Left renal cortex interstitium (tissue), 4 donors: ENCODE measurements at places on chromosomes 4 and X. TPM values are rescaled to one million over a fixed set of nuclear protein-coding genes. Genes with fewer than 3 reads are reported as not detected.

NRK gene
- 15.2 TPM for polyA plus RNA-seq

DNA sequence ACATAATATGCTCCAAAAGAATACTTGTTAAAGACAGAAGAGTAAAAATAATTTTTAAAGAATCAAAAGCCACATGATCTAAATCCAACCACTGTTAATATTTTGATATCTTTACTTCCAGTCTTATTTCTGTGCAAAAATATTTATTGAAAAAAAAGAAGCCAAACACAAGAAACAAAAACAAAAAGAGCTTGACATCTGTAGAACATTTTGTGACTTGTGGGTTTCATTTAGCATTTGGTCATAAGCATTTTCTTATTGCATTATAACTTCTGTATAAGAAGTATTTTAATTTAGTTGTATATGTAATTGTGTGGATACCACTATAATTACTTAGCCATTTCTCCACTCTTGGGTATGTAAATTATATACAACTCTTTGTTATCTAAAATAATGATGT, 63.1 kb downstream of the DIPK2B start:
- DNase-seq = no peak

- no peak for DNase-seq
These were observed 260.7 kb upstream of the SFRP2 start for GRCh38 chr4:154049457-154050181.

- no peak for DNase-seq
These were observed 819.2 kb downstream of the PCDH18 start for GRCh38 chr4:136713140-136713539.

CA5B gene
- 10.1 TPM for polyA plus RNA-seq

- DNase-seq = no peak
These were observed 13.6 kb upstream of the BMP2K start for GRCh38 chr4:78762529-78762928.

DNA sequence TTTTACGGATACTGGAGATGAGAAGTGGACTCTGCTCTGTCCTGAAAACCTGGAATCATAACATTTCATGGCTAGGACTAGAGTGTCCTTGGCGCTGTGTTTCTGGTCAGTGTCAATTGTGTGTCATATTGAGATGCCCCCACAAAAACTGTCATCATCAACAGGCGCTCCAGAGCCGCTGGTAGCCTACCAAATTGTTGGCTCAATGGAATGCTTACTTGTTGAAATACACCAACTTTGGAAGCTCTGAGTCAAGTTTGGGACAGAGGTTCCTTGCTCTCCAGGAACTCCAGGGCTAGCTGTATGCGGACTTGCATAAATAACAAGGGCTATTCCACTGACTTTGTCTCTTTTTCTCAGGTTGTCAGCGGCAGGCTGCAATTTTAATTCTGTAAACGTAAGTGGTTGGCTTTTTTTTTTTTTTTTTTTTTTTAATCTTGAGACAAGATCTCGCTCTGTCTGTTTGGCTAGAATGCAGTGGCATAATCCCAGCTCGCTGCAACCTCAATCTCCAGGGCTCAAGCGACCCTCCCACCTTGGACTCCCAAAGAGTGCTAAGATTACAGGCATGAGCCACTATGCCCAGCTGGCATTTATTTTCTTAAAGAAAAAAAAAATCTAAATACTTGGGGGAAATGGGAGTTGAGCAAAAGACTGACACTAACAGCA, 871 bp upstream of the HPGD start:
- DNase-seq = no peak

DNA sequence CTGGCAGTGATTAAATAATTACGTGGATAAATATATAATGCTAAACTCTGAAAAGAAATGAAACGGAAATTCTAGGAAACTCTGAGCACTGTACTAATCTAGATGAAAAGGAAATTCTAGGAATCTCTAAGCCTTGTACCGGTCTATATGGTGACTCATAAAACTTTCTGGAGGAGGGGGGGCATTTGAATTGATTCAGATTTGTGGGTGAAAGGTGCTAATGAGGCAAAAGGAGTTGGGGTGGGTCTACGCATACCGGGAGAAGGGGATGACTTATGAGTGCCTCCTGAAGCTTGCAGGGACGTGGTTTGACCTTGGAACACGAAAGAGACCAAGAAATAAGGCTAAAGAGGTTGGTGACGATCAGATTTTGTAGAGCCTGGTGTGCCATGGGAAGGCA, 151.7 kb upstream of the CASK start:
- DNase-seq = no peak

AMER1 gene
- polyA plus RNA-seq = 9.6 TPM

CT47B1 gene
- polyA plus RNA-seq = not detected

DNA sequence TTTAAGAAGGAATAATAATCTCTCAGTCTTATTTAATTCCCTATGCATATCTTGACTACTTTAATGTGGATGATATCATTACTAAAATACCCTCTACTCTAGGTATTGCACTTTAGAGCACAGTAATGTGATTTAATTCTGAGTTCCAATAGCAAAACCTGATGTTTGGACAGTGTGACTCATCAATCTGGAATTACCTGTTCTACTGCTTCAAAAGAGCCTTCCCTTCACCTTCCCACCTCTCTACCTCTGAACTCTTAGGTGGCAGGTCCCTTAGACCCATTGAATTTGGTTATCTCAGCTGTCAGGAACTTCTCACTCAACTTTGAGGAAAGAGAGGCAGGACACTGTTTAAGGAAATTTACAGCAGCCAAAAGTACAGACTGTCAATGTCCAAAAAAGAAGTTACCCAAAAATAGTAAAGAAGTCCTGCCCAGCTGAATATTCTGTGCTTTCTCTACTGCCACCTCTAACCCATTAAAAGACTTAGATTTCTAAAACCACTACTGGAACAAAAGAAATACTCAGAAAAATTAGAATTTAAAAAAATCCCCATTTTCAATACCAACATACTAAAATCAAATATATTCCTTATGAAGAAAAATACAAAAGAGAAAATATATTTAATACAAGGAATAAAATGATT, 123.1 kb upstream of the GPM6A start:
- DNase-seq = no peak

- no peak for DNase-seq
These were observed 1.3 kb upstream of the CCNA2 start for GRCh38 chr4:121824950-121825349.

GRCh38 chr4:173211838-173212237, 43.2 kb downstream of the GALNT7 start:
- DNase-seq = no peak

GRCh38 chrX:120244735-120245498, 5.7 kb upstream of the ZBTB33 start:
- DNase-seq = no peak

- DNase-seq = no peak
These were observed 48.5 kb upstream of the ATOH1 start for GRCh38 chr4:93780080-93780479.

- no peak for DNase-seq
These were observed 21.6 kb upstream of the DUSP9 start for GRCh38 chrX:153625271-153626024.

DNA sequence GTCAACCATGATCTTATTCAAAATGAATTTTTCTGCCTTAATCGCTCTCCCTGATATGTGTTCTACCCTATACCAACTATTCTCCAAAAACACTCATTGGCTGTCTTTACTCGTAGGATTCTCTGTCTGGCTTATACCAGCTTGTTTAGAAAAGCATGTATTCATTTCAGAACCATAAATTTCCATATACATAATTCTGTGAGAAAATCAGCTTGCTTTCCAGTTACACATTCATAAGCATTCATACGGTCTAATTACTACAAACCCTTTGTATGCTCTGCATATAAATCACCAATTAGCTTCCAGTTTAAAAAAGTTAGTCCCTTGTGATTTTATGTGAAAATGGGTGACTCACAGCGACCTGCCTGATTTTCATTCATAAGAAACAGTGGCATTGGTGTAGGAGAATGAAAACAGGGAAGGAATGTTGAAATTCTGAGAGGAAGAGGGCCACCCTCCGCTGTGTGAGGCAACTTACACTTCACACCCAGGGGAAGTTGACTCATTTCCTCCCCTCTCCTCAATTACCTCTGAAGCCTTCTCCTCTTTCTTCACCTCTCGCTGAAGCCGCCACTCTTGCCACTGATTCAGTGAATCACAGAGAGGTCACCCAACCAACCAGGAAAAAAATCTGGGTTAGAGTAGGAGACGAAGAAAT, 63.3 kb downstream of the MEPE start:
- DNase-seq = no peak

GRCh38 chrX:109902665-109903064, 100.2 kb upstream of the TMEM164 start:
- no peak for DNase-seq

DNA sequence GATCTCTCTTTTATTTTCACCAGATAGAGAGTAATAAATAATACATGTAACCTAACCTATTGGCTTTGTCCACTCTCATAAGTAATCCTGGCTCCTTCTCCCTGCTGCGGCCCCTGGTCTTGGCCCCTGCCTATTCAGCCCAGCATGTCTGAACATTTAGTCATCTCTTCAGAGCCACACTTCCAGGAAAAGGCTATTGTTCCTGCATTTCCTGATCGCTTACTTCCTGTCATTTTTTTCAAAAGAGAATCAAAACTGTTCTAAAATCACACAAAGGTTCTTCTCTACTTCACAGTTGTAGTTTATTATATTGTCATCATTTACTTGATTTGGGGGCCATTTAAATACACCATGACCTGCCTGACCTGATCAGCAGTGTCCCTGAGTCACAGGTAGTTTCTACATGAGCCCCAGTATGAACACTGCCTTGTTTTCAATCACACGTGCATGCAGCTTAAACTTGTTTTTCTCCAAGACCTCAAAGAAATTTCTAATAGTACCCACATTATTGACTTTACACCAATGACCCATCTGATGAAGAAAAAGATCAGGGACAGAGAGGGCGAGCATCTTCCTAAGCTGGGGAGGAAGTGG, 47.4 kb upstream of the KDR start:
- DNase-seq = no peak

DNA sequence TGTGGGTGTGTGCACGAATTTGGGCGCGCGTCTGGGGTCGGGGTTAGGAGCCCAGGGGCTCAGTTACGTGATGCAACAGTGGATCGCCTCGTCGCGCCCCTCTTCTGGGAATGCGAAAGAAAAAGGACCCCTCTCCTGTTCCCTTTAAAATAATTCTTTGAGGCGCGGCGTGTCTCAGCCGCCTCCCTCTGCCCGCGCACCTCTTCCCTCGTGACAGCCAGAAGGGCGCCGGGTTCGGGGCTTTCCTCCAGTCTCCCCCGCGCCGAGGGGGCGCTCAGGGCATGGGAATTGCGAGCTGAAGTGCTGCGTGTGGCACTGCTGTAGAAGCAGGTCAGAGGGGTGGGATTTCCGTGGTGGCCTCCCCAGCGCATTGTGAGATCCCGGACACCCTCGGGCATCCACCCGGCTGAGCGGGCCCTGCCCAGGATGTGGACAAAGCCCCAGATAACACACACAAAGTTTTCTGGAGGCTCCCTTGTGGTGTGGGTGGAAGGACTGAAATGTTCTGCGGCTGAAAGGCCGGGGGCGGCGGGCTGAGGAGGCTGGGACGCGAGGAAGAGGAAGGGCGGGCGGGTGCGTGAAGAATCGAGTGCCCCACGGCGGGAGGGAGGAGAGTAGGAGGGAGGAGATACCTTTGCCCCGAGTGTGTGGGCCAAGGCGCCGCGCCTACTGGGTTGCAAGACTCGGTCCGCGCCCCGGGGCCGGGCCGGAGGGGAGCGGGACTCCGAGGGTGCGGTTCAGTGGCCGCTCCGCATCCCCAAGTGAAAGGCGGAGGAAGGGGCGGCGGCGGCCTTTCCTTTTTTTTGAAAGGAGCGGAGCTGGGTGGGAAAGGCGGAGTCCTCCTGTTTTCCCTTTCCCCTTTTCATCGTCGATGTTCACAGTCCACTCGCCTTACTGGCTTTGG, 752 bp downstream of the SEPTIN11 start:
- no peak for DNase-seq

DNA sequence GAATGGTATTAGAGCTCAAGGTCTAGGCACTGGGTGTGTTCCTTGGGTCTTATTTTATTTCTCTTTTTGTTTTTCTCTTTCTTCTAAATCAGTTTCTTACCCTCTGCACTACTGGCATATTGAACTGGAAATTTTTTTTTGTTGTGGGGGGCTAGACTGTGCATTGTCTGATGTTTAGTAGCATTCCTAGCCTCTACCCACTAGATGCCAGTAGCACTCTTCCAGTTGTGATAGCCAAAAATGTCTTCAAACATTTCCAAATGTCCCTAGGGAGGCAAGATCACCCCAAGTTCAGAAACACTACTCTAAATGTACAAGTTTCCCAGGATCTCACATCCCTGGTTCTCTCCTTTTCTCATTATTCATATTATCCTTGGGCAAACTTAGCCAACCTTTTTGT, 69.8 kb upstream of the AMOT start:
- DNase-seq = no peak

- no peak for DNase-seq
These were observed 285.4 kb downstream of the OPHN1 start for GRCh38 chrX:68147848-68148247.

FRG2 gene
- polyA plus RNA-seq = not detected

ANXA3 gene
- 41.2 TPM for polyA plus RNA-seq

GRCh38 chr4:7780751-7781348, 158.8 kb downstream of the AFAP1 start:
- DNase-seq = no peak

DNA sequence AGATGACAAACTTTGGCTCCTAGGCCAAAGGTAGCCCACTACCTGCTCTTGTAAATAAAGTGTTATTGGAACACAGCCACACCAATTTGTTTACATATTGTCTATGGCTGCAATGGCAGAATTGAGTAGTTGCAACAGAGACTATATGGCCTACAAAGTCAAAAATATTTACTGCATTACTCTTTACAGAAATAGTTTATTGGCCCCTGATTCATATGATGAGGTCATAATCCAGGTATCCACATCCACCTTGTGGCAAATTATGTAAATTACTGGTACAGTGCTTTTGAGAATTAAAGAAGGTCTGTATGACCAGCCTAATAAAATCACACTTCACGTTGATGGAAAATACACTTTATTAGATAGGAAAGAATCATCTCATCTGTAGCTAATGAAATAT, 337.0 kb upstream of the DDX53 start:
- no peak for DNase-seq

DNA sequence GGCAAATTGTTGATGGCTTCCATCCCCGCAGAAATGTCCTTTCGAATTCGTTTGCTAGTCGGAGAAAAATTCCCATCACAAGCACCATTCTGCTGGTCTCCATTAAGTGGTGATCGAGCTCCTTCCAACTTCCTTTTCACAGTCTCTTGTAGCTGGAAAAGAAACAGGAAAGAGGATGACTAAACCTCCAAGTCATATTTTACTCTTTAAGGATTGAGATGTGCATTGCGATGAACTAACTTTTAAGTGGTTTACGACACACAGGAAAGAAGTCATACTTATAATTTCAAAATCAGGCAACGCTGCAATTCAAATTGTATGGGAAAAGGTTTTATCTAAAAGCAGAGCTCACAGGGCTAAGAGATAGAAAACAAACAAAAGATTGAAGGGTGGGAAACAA, 225.2 kb downstream of the MGST2 start:
- no peak for DNase-seq
